ENCODE measurements at places on chromosomes 16 and 17. TPM values are rescaled to one million over a fixed set of nuclear protein-coding genes. Genes with fewer than 3 reads are reported as not detected.

Gene KRTAP9-2
- total RNA-seq = not detected

Gene TOP3A
- total RNA-seq = 42.7 TPM

Gene ESRP2
- total RNA-seq = 127 TPM

Gene PLD2
- 59.1 TPM for total RNA-seq

Gene PABPN1L
- not detected for total RNA-seq

Gene ATP2C2
- 33.2 TPM for total RNA-seq

Gene KRTAP1-5
- total RNA-seq = not detected

Gene CHRNE
- 1.2 TPM for total RNA-seq

Gene AXIN2
- 11.8 TPM for total RNA-seq

Gene ASPHD1
- total RNA-seq = 1.2 TPM

Gene SLC16A13
- total RNA-seq = 6.7 TPM

Gene ZNF205
- 8.2 TPM for total RNA-seq

Gene LPCAT2
- total RNA-seq = 23.6 TPM

Gene CDH3
- total RNA-seq = 17.4 TPM

Gene NAGS
- 2.2 TPM for total RNA-seq

Gene C1QL1
- 1.1 TPM for total RNA-seq
